ENCODE measurements at places on chromosomes 11 and 22. TPM values are rescaled to one million over a fixed set of nuclear protein-coding genes. Genes with fewer than 3 reads are reported as not detected.

TREH gene
- not detected for total RNA-seq

TIMP3 gene
- total RNA-seq = 701 TPM

TENM4 gene
- 2.6 TPM for total RNA-seq

OR6T1 gene
- not detected for total RNA-seq

IFITM5 gene
- total RNA-seq = not detected

CASP5 gene
- not detected for total RNA-seq

KCNJ1 gene
- total RNA-seq = not detected

GPR83 gene
- not detected for total RNA-seq

TUB gene
- total RNA-seq = 17.8 TPM

MS4A1 gene
- not detected for total RNA-seq

DBX1 gene
- total RNA-seq = not detected

RIMBP3C gene
- 0.12 TPM for total RNA-seq

LRRC10B gene
- not detected for total RNA-seq

CRYBB3 gene
- not detected for total RNA-seq

LRP4 gene
- total RNA-seq = 8.4 TPM

MOGAT2 gene
- total RNA-seq = not detected

C11orf16 gene
- total RNA-seq = not detected

ALX4 gene
- total RNA-seq = 17.5 TPM

VPREB1 gene
- total RNA-seq = not detected

BCL2L13 gene
- 74.0 TPM for total RNA-seq

HSPB2 gene
- total RNA-seq = 2.6 TPM

OR8I2 gene
- total RNA-seq = not detected

FAR1 gene
- 72.4 TPM for total RNA-seq

CALCA gene
- total RNA-seq = not detected

BBOX1 gene
- under 0.01 TPM for total RNA-seq

GNG3 gene
- total RNA-seq = not detected

P2RX3 gene
- total RNA-seq = not detected

TUBA8 gene
- 1.5 TPM for total RNA-seq

ART1 gene
- total RNA-seq = not detected

TRPC6 gene
- 11.5 TPM for total RNA-seq

NXPE1 gene
- not detected for total RNA-seq

SEPTIN3 gene
- 5.1 TPM for total RNA-seq

RCOR2 gene
- total RNA-seq = 2.1 TPM

B3GAT1 gene
- not detected for total RNA-seq

HTR3A gene
- not detected for total RNA-seq

MMP13 gene
- total RNA-seq = 2.8 TPM

TSSK2 gene
- not detected for total RNA-seq

MMP26 gene
- total RNA-seq = not detected

NRIP3 gene
- 14.7 TPM for total RNA-seq

SCARF2 gene
- total RNA-seq = 40.1 TPM

POU2AF3 gene
- total RNA-seq = not detected

NELL1 gene
- total RNA-seq = not detected

PAMR1 gene
- total RNA-seq = 40.1 TPM

Measured in hair follicle dermal papilla cell (primary cell).